Hepatocyte (in vitro differentiated cells): ENCODE measurements at places on chromosomes 12 and 14.

DNA sequence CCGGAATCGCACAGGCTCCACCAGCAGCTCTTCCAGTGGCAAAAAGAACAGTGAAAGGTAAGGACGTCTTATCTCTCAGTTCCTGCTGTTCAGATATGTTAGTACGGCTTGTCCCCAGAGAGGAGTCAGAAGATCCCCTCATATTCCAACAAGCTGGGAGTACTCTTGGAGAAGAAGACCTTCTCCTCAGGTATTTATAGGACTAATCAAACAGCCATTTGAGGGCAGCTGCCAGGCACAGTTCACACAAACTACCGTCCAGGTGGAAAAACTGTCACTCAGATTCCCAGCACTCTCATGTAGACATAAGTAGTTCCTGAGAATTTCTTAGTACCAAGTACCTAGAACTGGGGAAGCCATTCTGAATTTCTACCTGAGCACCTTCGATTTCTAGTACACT is 85.3 kb downstream of the EML1 start:
- no peak overlapping the region for H3K4me3 ChIP-seq
- no peaks in the 10 kb centered on the region for H3K36me3 ChIP-seq
- DNase-seq: no peak
- no peaks in the 10 kb centered on the region for H3K27me3 ChIP-seq
- H3K4me1 ChIP-seq: peaks cover 30% of the 10 kb centered on the region

GRCh38 chr12:41919526-41920261 is 225.0 kb downstream of the GXYLT1 start:
- no peak overlapping the region for H3K4me3 ChIP-seq
- no peak for DNase-seq
- no peaks in the 10 kb centered on the region for H3K36me3 ChIP-seq
- H3K27me3 ChIP-seq: no peaks in the 10 kb centered on the region
- H3K4me1 ChIP-seq: no peaks in the 10 kb centered on the region

DNA sequence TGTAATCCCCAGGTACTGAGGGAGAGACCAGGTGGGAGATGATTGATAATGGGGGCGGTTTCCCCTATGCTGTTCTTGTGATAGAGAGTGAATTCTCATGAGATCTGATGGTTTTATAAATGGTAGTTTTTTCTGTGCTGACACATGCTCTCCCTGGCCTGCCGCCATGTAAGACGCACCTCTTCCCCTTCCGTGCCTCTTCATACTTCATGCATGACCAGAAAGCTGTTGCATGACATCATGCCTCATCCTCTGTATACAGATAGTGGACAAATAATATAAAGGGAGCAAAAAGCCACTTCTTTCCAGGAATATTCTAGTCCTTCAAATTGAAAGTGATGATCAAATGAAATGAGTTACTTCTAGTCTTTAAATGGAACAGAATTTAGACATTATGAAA is 47.3 kb upstream of the LRIG3 start:
- no peaks in the 10 kb centered on the region for H3K36me3 ChIP-seq
- no peak overlapping the region for H3K4me3 ChIP-seq
- H3K4me1 ChIP-seq: no peaks in the 10 kb centered on the region
- no peak for DNase-seq
- no peaks in the 10 kb centered on the region for H3K27me3 ChIP-seq
- H3K27ac ChIP-seq: no peak overlapping the region

DNA sequence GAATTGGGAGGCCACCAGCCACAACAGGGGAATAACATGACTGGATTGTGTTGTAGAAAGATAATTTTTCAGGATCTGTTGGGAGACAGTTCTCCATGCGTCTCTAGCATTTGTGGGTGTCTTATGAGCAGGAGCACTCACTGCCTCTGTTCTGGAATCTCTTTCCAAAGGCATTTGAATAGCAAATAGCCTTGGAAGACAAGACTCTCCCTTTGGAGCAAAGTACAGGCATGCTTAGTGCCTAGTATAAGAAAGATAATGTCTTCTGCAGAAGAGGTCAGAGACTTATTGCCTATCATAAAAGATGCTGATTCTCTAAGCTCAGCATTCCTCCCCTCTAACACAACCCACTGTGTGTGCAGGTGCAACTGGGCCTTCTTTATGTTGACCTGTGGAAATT is 58.3 kb downstream of the VCPKMT start:
- no peaks in the 10 kb centered on the region for H3K36me3 ChIP-seq
- no peak for DNase-seq
- H3K4me1 ChIP-seq: peaks cover 32% of the 10 kb centered on the region
- peak overlapping the region; percentile 82 for H3K27ac ChIP-seq
- no peaks in the 10 kb centered on the region for H3K27me3 ChIP-seq

GRCh38 chr14:34087571-34087970 is 136.7 kb upstream of the EGLN3 start:
- no peak overlapping the region for H3K27ac ChIP-seq
- H3K4me3 ChIP-seq: no peak overlapping the region
- H3K36me3 ChIP-seq: no peaks in the 10 kb centered on the region
- H3K4me1 ChIP-seq: no peaks in the 10 kb centered on the region

DNA sequence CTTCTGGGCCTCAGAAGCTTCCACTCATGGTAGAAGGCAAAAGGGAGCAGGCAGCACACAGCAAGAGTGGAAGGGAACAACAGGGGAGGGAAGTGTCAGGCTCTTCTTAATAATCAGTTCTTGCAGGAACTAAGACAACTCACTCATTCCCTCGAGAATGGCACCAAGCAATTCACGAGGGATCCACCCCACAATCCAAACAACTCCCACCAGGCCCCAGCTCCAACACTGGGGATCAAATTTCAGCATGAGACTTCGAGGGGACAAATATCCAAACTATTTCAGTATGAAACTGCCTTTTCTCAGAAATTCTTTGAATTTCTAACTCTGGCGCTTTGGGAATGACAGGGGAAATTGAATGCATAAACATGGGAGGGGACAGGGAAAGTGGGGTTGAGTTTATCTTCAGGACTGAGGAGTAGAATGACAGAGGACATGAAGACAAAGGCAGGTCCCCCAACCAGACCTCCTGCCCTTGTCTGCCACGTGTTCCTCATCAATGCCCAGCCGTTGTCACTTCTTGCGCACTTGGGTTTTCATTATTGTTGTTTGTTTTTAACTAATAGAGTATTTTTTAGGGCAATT is 24.6 kb upstream of the APOF start:
- no peak for DNase-seq
- peaks cover 9% of the 10 kb centered on the region for H3K4me1 ChIP-seq
- H3K36me3 ChIP-seq: no peaks in the 10 kb centered on the region
- H3K4me3 ChIP-seq: no peak overlapping the region

- H3K4me1 ChIP-seq: no peaks in the 10 kb centered on the region
- no peaks in the 10 kb centered on the region for H3K27me3 ChIP-seq
- H3K27ac ChIP-seq: no peak overlapping the region
- no peaks in the 10 kb centered on the region for H3K36me3 ChIP-seq
Measured at GRCh38 chr14:59823179-59823578, 47.4 kb downstream of the RTN1 start.

- H3K36me3 ChIP-seq: no peaks in the 10 kb centered on the region
- H3K27me3 ChIP-seq: no peaks in the 10 kb centered on the region
- DNase-seq: no peak
Measured at GRCh38 chr14:44966601-44967336, 4.8 kb downstream of the TOGARAM1 start.

DNA sequence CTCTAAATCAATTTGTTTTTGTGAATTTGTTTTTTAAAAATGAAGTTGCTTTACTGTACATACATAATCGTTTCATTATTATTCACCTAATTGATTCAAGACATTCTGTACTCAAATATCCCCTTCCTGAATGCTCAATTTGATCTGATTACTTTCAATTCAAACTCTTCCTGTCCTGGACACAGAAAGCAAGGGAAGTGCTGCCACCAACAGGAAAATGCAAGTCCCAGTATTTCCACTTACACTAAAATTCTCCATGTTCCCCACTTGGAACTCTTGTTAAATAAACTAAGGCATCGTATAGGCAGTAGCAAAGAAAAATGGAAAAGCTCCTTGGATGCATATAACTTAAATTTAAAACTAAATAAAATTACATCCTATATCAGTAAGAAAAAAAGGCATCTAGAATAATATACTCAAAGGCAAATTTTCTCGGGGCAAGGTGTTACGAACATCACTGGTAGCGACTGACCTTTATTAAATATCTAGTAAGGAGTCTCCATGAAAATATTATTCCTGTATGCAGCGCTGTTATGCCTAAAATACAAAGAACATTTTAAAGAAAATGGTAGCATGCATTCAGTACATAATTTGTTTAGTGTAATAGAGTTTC is 72.0 kb upstream of the DBX2 start:
- no peaks in the 10 kb centered on the region for H3K4me1 ChIP-seq
- no peaks in the 10 kb centered on the region for H3K36me3 ChIP-seq
- H3K27ac ChIP-seq: no peak overlapping the region
- no peak overlapping the region for H3K4me3 ChIP-seq

GRCh38 chr12:130847112-130847511 is 8.1 kb upstream of the STX2 start:
- no peaks in the 10 kb centered on the region for H3K4me1 ChIP-seq
- no peaks in the 10 kb centered on the region for H3K27me3 ChIP-seq
- peak; percentile 39 for DNase-seq
- no peak overlapping the region for H3K4me3 ChIP-seq

- H3K27me3 ChIP-seq: no peaks in the 10 kb centered on the region
- H3K27ac ChIP-seq: peak overlapping the region; percentile 98
- peak; percentile 52 for DNase-seq
- H3K4me3 ChIP-seq: peak overlapping the region; percentile 99
- H3K36me3 ChIP-seq: no peaks in the 10 kb centered on the region
- peaks cover 5% of the 10 kb centered on the region for H3K4me1 ChIP-seq
Measured at GRCh38 chr12:67649261-67649569, 670 bp downstream of the DYRK2 start.

DNA sequence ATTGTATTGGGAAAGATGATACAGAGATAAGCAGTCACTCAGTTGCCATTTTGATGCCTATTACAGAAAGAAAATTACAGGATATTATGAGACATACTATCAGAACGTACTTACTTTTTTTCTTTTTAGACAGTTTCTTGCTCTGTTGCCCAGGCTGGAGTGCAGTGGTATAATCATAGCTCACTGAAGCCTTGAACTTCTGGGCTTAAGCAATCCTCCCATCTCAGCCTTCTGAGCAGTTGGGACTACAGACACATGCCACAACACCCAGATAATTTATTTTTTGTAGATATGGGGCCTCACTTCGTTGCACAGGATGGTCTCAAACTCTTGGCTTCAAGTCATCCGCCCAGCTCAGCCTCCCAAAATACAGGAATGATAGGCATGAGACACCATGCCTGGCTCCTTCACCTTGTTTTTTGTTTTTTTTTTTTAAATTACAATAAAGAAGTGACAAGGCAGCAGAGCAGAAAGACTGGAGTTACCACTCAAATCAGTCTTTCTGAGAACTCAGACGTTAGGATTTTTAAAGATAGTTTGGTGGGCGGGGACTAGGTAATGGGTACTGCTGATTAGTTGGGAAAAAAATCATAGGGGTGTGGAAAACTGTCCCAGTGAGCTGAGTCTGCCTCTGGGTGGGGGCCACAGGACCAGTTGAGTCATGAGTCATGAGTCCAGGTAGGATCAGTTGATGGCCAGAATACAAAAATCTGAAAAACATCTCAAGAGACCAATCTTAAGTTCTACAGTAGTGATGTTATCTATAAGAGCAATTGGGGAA is 11.5 kb upstream of the CPM start:
- DNase-seq: no peak
- H3K4me1 ChIP-seq: peaks cover 13% of the 10 kb centered on the region
- peak overlapping the region; percentile 17 for H3K27ac ChIP-seq
- H3K27me3 ChIP-seq: no peaks in the 10 kb centered on the region

- H3K4me1 ChIP-seq: peaks cover 16% of the 10 kb centered on the region
- H3K27ac ChIP-seq: peak overlapping the region; percentile 54
- DNase-seq: no peak
Measured at GRCh38 chr12:13038491-13039161, 5.6 kb upstream of the FAM234B start.

DNA sequence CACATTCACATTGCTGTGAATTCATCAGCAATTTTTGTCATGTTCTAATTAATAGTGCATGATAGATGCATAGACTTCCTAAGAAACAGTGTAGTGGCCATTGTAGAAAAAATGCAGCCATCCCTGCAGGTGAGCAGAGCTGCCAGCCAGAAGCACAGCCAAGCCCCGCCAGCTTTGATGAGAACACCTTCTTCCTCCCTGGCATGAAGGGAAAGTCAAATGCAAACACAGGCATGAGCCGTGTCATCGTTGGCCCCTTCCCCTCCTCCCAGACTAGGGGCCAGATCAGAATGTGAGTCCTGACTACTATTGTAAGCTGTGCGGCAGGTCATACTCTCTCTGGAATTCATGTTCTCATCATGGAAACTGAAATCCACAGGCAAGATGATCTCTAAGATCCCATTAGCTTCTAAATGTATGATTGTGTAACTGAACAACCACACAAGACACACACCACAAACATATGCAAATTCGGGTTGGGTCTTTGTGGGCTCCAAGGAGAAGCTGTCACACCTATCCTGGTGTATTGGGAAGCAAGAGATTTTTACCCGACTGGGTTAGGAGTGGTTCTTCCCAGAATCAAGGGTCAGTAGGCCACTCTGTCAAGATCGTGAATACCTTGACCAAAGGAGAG is 2.8 kb upstream of the AQP2 start:
- no peaks in the 10 kb centered on the region for H3K36me3 ChIP-seq
- H3K4me1 ChIP-seq: no peaks in the 10 kb centered on the region
- H3K27me3 ChIP-seq: no peaks in the 10 kb centered on the region

DNA sequence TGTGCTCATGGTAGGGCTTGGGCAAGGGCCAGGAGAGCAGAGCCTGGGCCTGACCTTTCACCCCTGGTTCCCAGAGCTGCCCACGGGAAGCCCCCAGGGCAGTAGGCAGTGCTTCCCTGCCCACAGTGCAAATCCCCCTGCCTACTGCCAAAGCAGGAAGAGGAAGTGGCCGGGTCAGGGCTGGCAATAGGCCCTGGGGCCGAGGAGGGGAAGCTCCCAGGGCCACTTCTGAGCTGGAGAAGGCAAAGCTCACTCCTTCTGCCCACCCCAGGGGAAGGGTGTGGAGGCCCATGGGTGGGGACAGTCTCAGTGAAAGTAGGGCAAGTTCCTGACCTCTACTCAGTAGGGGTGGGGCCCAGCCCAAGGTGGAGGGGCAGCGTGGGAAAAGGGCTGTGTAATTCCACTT is 5.4 kb upstream of the NR4A1 start:
- H3K27ac ChIP-seq: no peak overlapping the region
- H3K4me1 ChIP-seq: peaks cover 8% of the 10 kb centered on the region
- no peak overlapping the region for H3K4me3 ChIP-seq
- DNase-seq: no peak

GRCh38 chr12:66140731-66141130 is 10.2 kb upstream of the LLPH start:
- H3K4me3 ChIP-seq: no peak overlapping the region
- no peak overlapping the region for H3K27ac ChIP-seq
- peaks cover 4% of the 10 kb centered on the region for H3K36me3 ChIP-seq

- no peaks in the 10 kb centered on the region for H3K27me3 ChIP-seq
- H3K27ac ChIP-seq: no peak overlapping the region
- no peaks in the 10 kb centered on the region for H3K36me3 ChIP-seq
Measured at GRCh38 chr12:124418791-124419190, 123.9 kb downstream of the RFLNA start.

DNA sequence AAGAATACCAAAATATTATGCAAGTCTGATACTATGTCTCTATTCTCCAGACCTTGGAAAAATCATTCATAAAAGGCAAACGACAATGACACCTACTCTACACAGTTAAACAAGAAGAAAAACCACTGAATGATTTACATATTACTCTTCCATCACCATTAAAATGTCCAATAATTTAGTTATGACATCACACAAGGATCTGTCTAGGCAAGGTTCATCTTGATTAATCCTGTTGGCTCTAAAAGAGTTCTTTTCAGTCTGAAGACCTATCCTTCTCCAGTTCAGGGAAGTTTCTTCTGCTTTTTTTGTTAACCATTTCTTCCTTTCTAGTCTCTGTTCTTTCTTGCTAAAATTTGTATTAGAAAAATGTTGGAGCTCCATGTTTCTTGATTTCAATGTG is 64.0 kb downstream of the OSBPL8 start:
- H3K36me3 ChIP-seq: no peaks in the 10 kb centered on the region
- H3K27ac ChIP-seq: no peak overlapping the region
- no peaks in the 10 kb centered on the region for H3K27me3 ChIP-seq
- no peak for DNase-seq
